Stimulated activated CD4-positive, alpha-beta T cell treated with anti-CD3 and anti-CD28 coated beads, Interleukin-2, amount 100 ng/mL, for 4 hours (primary cell): ENCODE measurements at places on chromosomes 2 and 18.

DNA sequence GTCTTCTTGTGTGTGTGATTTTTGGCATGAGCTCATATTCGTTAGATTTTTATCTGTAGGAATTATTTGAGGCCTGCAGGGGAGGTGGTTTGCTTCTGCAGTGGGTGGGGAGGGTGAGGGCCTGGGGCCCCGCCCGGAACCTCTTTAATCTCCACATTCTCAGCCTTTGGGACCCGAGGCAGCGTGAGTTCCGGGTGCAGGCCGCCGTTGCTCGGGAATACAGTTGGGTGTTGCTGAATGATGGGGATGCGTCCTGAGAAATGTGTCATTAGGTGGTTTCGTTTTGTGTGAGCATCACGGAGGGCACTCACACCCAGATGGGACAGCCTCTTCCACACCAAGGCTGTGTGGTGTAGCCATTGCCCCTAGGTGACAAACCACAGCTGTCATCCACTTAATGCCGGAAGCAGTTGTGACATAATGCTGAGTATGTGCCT lies 13.7 kb upstream of the GAL3ST2 start:
- no peak for DNase-seq

- DNase-seq: no peak
Observed at GRCh38 chr2:10495311-10495987, 47.3 kb upstream of the ODC1 start.

DNA sequence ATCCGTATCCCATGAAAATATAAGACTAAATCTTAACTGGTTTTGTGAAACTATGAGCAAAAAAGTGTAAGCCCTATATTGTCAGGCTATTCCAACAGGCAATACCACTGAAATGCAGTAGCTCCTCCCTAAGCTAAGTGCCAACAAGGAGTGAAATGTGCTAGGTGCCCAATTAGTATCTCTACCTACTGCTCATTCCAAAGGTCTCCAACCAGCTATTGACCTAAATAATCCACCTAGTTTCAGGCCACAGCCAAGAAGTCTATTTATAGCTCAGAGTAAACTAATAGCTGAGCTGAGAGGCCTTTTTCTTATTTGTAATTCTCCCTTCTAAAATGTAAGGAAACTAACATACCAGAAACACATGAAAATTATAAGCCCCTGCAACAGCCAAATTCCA lies 482.2 kb downstream of the DCC start:
- no peak for DNase-seq

DNA sequence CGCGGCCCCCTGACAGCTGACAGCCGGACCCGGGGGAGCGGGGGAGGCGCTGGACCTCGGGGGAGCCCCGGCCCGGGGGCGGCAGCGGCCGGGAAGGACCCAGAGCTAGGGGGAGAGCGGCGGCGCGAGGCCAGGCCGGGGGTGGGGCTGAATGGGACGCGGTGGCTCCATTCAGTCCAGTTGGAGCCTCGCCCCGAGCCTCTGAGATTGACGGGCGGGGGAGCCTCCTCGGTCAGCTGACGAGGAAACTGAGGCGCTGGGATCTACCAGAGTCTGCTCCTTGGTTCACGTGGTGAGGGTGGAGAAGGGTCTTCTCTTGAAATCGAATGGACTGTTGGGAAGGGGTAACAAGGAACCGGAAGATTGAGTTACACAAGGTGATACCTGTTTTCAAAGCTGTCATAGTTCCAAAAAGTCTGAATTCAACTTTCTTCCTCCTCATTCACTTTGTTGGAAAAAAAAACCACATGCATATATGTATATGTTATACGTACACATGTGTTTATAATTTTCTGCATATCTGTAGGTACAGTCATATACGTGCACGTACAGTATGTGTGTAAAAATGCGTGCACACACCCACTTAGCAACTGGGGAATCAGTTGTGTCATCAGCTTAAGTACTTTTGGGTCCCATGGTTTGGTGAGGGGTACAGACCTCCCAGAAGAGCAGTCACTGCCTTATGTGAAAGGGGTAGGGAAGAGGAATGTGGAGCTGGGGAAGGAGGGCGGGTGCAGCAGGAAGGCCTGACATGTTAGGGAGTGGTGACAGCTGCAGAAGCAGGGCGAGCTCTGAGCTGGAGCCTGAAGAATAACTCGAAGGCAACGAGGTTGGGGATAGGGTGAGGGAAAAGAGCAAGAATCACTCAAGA lies 628 bp downstream of the PPP1R7 start:
- no peak for DNase-seq

DNA sequence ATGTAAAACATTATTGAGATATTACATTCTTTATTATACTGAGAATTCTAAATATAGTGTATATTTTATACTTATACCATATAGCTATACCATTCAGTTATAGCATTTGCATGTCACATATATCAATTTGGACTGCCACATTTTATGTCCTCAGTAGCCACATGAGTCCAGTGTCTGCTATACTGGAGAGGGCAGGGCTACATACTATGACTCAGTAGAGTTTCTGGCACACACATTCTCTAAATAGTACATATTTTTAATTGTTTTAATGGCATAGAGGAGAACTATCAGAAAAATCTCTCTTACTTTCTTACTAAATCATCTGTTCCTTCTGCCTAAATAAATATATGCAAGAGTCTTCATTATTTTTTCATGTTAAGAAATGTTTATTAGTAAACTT lies 55.4 kb upstream of the COL5A2 start:
- DNase-seq: no peak

DNA sequence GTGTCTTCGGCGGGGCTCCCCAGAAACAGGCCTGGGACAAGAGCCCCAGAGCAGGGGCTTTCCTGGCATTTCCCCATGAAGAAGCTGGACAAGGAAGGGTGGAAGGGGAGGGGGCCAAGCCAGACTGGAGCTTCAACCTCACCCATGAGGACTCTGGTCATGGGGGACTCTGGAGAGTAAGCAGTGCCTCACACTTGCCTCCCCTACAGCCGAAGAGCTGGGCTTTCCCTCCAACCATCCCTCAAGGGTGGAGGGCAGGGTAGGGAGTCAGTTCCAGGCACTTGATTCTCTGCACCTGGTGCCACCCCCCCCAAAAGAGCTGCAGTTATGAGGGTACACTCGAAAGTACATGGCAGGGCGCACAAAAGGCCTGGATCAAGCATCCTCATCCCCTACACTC lies 246.6 kb downstream of the TFCP2L1 start:
- no peak for DNase-seq

DNA sequence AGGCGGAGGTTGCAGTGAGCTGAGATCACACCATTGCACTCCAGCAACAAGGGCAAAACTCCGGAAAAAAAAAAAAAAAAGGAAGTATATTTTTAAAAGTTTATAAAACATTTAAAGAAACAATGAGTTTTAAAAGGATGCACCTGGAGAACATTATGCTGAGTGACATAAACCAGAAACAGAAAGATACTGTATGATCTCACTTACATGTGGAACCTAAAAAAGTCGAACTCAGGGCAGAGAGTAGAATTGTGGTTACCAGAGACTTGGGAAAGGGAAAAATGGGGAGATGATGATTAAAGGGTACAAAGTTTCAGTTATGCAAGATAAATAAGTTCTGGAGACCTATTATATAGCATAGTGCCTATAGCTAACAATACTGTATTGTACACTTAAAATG lies 52.8 kb upstream of the RTN4 start:
- no peak for DNase-seq

- no peak for DNase-seq
Observed at GRCh38 chr2:106267997-106268396, 73.9 kb upstream of the UXS1 start.

- DNase-seq: no peak
Observed at GRCh38 chr18:60246606-60247005, 126.0 kb downstream of the MC4R start.

DNA sequence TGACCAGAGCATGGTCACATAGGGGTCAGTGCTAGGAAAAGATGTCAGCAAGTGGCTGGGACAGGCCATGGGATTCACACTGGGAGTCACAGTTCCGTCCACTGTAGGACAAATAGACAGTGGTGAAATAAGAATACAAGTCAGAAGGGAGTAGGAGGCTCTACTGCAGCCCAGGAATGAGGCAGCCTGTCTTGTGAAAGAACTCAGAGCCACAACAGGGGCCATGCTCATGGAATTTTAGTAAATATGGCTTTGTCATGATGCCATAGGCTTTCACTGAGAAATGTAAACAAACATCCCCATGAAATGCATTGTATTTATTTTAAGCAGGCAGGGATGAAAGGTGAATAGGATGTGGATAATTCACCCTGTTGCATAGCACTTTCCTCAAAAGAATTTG lies 504.3 kb downstream of the SOX11 start:
- DNase-seq: no peak

- DNase-seq: no peak
Observed at GRCh38 chr2:17899871-17900270, 21.4 kb downstream of the KCNS3 start.

DNA sequence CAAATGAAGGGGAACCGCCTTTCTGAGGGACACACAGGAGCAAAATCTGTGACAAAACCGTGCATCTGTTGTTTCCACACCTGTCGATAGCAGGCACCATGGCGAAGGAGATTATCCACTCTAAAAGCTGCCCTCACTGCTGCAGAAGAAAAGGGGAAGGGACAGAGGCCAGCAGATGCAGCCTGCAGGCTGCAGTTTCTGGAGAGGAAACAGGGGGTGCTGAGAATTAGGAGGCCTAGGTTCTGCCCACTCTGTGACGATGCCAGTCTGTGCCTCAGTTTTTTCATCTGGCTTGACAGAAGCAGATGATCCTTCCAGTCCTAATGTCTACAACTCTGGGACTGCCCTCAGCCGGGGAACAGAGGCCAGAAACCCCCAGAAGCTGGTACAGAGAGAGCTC lies 17.7 kb downstream of the PAX8 start:
- no peak for DNase-seq

- DNase-seq: no peak
Observed at GRCh38 chr18:40935423-40935822, 1019.6 kb upstream of the PIK3C3 start.

DNA sequence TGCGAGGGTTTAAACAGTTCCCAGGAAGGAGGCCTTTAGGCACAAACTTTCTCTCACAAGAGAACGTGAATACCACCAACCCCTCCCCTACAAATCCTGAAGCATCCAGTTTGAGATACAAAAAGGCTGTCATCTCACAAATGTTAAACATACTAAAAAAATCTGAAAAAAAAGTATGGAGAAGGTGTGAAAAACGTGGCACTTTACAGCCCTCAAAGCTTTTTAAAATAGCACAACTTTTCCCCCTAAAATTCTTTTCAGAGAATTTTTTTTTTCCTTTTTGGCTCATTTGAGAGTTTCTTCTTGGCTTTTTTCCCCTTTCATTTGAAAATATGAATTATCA lies 10.1 kb downstream of the ZEB2 start:
- no peak for DNase-seq

- DNase-seq: no peak
Observed at GRCh38 chr18:33781429-33781828, 203.4 kb downstream of the ASXL3 start.

GRCh38 chr2:193895226-193895625 lies 1700.5 kb upstream of the TMEFF2 start:
- no peak for DNase-seq

- DNase-seq: no peak
Observed at GRCh38 chr2:143262389-143262788, 133.2 kb downstream of the ARHGAP15 start.

GRCh38 chr2:119106301-119106897 lies 52.2 kb downstream of the C1QL2 start:
- DNase-seq: no peak

GRCh38 chr2:16223841-16224177 lies 283.5 kb downstream of the MYCN start:
- DNase-seq: no peak

DNA sequence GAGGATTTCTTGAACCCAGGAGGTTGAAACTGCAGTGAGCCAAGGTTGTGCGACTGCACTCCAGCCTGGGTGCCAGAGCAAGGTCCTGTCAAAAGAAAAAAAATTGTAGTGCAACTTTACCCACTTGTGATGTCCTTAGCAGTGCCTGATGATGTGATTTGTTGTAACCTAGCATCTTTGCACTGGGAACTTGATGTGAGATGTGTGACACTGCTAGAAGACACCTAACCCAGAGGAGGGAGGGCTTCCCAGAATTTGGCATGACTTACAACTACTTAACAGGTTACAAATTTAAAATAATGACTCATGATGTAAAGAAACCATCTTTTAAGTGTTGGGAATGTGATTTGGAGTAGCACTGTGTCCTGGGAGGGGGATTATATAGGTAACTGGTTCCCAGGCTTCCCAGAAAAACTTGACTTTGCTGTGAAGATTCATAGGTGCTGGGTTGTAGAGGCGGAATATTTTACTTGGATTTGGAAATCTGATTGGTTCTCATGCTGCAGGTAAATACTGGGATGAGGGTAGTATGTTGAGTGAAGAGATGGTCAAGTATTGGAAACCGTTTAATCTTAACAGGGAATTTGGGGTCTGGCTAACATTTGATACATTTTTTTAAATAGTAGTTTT lies 3.7 kb downstream of the EEF1B2 start:
- DNase-seq: no peak

DNA sequence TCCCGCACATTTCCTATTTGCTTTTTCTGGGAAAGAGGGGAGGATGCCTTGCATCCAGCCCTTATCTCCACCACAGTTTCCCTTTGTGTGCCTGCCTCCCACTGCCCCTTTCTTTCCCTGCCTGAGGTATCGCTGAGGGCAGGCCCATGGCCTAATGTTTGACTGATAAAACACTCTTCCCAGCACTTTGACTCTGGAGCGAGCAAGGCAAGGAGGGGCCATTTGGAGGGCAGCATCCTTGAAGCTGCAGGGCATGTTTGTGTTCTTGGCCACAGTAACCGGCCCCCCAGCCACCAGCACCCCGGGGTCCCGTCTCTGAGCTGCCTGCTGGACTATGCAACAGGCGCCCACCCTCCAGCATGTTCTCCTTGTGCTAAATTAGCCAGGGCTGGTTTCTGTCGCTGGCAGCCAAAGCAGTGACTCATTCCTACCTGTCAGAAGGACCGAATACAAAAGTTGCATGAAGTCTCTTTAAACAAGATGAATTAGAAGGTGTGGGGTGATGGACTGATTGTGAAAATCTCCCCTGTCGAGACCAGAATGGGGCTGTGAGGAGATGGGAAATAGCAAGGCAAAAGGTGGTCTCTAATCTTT lies 50.7 kb downstream of the BCL2L11 start:
- no peak for DNase-seq

- no peak for DNase-seq
Observed at GRCh38 chr2:10548626-10549025, 100.5 kb upstream of the ODC1 start.

DNA sequence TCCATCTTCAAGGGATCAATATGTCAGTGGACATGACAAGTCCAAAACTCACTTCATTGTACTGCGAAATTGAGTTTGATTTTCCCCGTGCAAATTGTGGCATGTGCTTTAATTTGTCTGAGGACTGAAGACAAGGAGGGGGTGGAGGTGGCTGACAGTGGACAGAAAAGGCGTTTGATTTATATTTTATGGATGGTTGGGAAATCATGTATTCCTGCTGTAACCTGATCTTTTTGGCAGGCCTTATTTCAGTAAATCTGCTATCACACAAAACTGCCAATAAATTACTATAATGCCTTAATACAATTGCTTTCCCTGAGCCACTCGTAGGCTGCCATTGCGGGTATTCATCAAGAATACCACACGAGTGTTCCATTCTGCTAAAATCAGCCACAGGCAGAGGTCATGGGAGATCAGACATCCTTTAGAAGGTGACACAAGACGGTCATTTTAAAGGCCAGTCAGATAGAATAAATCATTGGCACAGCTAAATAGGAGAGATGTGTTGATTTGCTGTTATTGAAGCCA lies 720.5 kb downstream of the MBD2 start:
- no peak for DNase-seq

GRCh38 chr2:67571785-67572718 lies 174.9 kb downstream of the ETAA1 start:
- no peak for DNase-seq
